Activated T-cell treated with anti-CD3 and anti-CD28 coated beads for 48 hours (primary cell): ENCODE measurements at places on chromosomes 13 and 19.

DNA sequence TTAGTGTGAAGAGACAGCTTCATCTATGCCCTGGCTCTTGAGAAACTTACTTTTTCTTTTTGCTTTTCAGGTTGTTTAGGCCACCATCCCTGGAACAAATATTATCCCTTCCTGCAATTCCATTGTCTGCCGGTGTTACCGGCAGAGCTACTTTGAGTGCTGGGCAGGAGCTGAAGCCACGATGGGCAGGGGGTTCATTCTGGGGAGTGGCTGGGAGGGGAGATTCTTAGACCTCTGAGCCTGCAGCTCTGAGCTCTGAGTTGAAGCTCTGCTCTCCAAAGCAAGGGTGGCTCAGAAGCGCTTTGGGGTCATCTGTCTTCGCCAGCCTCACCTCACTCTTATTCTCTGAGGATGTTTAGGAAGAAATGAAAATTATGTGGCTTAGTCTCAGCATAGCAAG is 1066.6 kb upstream of the SLC10A2 start:
- DNase-seq = no peak

GRCh38 chr19:30374865-30375552 is 2.8 kb downstream of the ZNF536 start:
- no peak for DNase-seq

DNA sequence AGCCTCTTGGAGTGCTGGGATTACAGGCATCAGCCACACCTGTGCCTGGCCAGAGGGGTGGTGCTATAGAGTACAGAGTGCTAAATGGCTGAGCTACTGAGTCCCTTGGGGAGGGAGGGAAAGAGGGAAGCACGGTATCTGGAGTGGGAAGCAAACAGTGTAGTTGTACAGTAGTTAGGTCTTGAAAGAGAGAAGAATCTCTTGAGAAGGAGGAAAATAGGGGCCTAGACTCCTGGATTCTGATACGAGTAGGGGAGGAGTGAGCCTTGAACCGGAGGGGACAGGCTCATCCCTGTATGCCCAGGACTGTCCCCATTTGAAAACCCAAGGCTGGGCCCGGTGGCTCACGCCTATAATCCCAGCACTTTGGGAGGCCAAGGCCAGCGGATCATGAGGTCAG is 5.1 kb downstream of the MYADM start:
- no peak for DNase-seq

GRCh38 chr19:44596428-44597130 is 16.8 kb upstream of the IGSF23 start:
- no peak for DNase-seq

- DNase-seq = no peak
Measured at GRCh38 chr19:6811906-6812305, 39.4 kb downstream of the VAV1 start.

GRCh38 chr19:52138278-52138982 is 1.3 kb downstream of the ZNF616 start:
- DNase-seq = peak; percentile 31

GRCh38 chr19:48999481-49000325 is 6.0 kb downstream of the RUVBL2 start:
- peak; percentile 58 for DNase-seq

- no peak for DNase-seq
Measured at GRCh38 chr13:31452525-31452924, 252.8 kb downstream of the B3GLCT start.

GRCh38 chr19:38194061-38194701 is 29.8 kb downstream of the DPF1 start:
- no peak for DNase-seq

DNA sequence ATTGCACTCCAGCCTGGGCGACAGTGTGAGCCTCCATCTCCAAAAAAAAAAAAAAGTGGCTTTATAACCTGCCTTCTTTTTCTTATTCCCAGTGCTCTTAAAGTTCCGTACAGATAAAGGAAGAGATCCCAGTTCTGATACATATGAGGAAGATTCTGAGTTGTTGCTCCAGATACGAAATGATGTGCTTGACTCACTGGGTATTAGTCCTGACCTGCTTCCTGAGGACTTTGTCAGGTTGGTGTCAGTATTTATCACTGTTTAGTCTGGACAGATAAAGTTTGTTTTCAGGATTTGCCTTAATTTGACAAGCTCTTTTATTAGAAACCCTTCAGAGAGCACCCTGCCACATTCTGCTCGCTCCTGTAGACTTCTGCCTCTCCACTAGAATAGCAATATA is 33.9 kb downstream of the BBC3 start:
- DNase-seq = no peak

GRCh38 chr19:43438291-43439031 is 23.8 kb downstream of the TEX101 start:
- DNase-seq = no peak

DNA sequence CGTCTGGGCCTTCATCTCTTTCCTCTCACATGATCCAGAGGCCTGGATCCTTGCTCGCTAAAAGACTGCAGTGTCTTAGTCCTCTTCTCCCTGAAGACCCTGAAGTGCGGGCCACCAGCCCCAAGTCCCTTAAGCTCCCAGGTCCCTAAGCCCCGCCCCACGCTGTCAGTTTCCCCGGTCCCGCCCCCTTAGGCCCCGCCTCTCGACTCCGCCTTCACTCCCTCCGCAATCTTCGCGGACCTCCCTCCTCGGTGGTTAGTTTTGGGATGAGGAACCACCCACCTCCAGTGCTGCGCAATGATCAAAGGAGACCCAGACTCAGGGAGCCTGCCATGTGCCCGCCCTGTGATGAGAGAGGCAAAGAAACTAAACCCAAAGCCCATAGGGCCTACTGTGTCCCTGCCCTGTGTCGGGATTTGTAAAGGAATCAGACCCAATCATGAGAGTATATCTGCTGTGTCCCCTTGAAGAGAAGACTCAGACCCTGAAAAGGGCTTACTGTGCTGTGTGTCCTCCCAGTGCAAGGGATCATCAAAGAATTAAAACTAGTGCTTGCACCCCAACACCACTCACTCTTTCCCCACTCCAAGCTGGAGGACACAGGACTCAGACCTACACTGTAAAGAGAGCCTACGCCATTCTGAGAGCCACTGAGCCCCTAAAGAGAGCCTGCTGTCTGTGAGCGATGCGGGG is 3.0 kb upstream of the COX6B1 start:
- DNase-seq = peak; percentile 85

- no peak for DNase-seq
Measured at GRCh38 chr13:38766799-38767198, 79.9 kb downstream of the FREM2 start.

DNA sequence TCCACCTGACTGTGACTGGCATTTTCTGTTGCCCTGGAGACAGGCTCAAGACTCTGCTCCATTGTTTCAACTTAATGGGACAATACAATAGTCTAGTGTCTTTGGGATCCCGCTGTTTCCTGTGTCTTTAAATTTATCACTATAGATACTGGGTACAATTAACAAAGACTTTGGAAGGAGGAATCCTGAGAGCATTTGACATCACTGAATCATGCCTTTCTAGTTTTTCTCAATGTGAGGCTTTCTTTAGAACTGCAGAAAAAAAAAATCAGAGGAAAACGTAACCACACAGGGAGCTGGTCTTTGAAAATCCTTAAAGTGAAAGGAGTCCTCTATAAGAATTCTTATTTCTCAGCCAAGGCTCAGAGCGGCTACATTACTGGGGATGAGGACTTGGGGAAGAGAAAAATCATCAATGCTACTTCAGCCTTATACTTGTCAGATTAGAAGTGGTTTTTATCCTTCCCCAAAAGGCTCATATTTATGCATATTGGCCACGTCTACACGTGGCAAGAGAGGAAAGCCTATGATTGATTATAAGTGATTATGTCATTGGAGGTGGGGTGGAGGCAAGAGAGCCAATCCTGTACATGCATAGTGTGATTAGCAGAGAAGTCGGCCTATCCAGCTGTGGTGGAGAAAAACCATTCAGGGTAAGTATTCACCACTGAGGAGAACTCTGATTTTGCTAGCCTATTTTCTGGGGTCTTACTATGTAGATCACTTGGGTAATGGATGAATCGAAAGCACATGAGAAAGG is 34.4 kb upstream of the UBL3 start:
- no peak for DNase-seq

DNA sequence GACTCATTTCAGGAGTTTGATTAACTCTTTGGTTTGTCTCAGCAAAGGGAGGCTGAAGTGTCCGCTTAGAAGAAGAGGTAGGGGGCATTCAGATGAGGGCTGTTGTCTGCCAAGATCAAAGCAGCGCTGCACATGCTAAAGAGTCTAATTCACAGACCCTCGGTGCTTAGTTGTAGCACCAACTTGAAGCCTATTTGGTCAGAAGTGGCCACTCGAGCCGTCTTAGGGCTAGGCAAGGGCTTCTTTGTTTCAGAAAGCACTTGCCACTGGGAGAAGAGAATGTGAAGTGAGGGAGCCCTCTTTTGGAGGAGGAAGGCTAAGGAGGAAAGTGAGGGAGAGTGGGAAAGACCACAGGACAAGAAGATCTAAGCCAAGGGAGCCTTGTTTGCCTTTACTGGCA is 313.4 kb upstream of the TMTC4 start:
- no peak for DNase-seq

GRCh38 chr13:40082639-40083038 is 427.2 kb downstream of the COG6 start:
- no peak for DNase-seq

DNA sequence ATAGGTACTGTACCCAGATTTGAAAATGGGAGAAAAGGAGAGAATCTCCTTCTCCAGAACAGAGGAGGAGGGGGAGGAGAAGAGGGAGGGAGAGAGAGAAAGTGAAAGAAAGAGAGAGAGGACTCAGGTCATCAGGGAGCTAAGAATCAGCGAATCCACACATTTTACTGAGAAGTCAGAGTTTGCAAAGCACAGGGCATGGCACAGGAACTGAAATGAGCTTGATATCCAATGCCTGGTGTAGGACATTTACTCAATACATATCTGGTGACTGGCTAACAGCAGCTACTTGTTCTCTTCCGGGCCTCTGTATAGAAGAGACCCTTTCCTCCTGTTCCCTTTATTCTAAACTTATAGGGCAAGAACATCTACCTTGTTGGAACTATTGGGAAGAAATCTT is 375.1 kb downstream of the KLF5 start:
- DNase-seq = no peak

GRCh38 chr19:46904114-46905060 is 43.6 kb downstream of the ARHGAP35 start:
- DNase-seq = no peak

DNA sequence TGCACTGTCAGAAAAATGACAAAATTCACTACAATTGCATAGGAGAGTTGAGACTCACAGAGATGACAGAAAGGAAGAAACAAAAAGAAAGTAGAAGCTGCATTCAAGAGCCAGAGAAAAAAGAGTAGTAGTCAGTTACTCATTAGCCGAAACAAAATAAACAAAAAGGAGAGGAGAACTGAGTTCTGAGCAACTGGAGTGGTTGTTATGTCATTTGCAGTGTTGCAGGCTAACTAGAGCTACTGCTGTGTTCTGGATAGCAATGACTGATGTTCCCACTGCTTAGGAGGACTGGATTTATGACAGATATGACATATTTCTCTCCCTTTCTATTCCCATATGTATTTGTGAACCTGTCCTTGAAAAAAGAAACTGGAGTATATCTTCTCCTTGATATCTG is 482.6 kb downstream of the RFC3 start:
- DNase-seq = no peak

DNA sequence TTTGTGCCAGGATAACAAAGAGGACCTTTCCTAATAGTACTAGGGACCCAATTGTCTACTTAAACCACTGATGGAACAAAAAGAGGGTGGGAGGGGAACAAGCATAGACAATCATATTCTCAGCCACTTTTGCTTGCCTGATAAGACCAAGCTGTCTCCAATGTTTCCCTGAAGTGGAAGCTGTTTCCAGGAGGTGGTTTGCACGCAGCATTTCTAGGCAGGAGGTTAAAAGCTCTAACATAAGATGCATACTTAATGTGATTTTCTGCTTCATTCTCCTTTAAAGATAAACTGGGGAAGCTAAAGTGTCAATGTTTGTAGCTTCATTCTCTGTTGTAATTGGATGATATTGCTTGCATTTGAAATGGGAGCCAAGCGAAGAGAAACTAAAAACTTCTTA is 442.9 kb downstream of the HS6ST3 start:
- no peak for DNase-seq

- DNase-seq = peak; percentile 26
Measured at GRCh38 chr13:49214917-49215376, 5.2 kb upstream of the MLNR start.

GRCh38 chr13:65917731-65918130 is 1312.4 kb downstream of the PCDH9 start:
- DNase-seq = no peak

DNA sequence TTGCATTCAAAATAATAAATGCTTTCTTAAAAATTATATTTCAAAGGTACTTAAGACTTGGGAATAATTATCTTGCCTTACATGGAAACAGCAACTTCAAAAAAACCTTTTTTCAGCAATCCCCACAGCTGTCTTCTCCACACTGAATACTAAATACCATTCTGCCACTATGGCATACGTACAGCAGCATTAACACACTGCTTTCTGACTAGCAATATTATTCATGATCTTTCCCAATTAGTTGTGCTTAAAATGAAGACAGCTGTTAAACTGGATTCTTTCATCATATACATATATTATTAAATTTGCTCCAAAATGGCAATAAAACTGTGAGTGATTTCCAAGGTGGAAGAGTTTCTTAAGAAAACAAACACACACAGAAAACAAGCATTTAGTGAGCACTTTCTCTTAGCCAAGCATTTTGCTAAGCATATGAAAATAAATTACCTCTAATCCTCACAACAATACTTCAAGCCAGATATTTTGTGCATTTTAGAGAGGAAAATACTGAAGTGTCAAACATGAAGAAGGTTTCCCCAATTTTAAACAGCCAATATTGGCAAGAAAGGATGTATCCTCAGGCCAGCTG is 609.5 kb downstream of the SLITRK1 start:
- DNase-seq = no peak
